NCI-H446 (cell line): ENCODE measurements at places on chromosomes 16 and 17.

- no peak for DNase-seq
These were observed 23.2 kb downstream of the MYH3 start for GRCh38 chr17:10633738-10634379.

GRCh38 chr17:72518753-72519597 lies 398.2 kb downstream of the SOX9 start:
- no peak for DNase-seq

DNA sequence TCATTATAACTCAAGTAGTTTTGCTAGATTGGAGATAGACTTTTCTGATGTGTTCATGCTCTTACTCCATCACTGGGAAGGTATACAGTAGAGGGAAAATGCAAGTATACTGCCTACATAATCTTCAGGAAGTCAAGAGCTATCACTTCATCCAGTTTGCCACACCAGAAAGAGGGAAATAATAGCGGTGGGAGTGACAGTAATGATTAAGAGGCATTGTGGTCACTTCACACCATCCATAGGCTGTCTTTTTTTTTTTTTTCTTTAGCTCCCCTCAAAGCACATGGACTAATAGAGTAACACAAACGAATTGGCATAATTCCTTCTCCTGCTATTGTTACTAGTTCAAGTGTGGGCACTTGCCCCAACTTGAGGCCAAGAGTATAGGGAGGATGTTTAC lies 28.4 kb upstream of the HLF start:
- no peak for DNase-seq

DNA sequence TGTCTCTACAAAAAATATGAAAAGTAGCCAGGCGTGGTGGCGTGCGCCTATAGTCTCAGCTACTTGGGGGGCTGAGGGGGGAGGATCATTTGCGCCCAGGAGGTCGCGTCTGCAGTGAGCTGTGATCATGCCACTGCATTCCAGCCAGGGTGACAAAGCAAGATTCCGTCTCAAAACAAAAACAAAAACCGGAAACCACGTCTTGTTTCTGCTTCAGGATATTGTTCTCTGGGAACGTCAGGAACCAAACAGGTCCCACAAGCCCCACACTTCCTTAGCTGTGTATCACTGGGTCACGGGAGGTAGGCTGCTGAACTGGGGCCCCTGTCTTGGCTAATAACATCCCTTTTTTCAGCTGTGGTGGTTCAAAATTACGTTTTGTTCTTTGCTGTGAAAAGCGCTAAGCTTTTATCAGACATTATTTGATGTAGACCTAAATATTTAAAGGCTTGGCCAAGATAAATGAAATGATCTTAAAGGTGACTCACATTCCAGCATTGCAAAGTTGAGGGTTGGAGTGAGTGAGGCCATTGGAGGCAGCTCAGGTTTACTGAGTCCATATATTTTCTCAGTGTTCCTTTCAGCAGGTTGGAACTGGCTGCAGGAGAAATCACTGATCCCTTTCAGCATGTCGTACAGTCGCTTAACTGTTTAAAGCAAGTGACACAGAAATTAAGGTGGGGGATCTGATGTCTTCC lies 16.4 kb upstream of the SEC14L1 start:
- DNase-seq: no peak

- no peak for DNase-seq
These were observed 106.0 kb downstream of the RBFOX1 start for GRCh38 chr16:7438601-7439000.

GRCh38 chr17:16406742-16407674 lies 8.4 kb upstream of the TRPV2 start:
- no peak for DNase-seq

DNA sequence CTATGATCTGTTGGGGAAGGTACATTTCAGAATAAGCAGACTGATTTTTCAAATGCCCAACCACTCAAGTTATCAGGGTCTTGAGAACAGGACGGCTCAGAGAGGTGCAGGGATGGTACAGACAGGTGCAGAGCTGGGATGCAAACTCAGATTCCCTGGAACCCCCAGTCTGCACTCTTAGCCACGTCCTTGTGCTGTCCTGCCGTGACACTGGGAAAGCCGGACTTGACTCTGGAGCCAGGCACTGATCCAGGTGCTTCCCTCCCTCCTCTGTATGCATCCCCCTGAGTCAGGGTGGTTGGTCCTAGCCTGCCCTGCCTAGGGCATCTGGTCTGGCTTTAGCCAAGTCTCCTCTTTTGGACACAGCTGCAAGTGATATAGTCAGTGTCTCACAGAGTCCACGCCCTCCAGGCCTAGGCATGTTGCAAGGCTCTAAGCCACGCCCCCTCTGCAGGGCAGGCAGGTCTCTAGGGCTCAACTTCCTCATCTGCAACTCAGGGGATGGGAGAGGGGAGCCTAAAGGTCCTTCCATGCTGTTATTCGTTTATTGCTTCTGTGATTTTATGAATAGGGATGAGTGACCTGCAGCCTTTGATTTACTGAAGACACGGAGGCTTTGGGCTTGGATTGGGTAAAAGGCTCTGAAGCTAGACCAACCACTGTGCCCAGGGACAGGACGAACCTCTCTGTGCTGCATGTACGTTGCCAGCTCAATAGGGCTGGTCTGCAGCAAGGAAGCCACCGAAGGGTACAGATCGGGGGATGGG lies 97.3 kb downstream of the SDK2 start:
- no peak for DNase-seq

- DNase-seq: no peak
These were observed 22.6 kb downstream of the AKAP1 start for GRCh38 chr17:57107498-57108101.

GRCh38 chr16:81810361-81810760 lies 31.3 kb downstream of the PLCG2 start:
- no peak for DNase-seq

DNA sequence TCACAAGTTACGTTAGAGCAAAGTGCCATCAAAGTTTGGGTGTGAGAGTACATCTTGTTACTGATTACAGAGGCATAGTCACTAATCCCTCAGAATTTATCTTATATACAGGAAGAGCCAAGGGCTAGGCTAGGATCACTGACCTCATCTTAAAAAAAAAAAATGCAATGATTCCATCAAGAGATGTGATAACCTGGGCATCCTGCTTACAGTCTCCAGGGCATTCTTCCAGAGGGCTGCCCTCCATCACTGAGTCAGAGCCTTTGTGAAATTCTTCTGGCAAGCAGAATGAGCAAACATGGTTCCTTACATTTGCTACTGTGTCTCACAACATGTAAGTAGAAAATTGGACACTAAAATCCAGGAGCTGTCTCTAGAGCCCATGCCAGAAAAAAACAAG lies 410.6 kb downstream of the ZFHX3 start:
- no peak for DNase-seq

DNA sequence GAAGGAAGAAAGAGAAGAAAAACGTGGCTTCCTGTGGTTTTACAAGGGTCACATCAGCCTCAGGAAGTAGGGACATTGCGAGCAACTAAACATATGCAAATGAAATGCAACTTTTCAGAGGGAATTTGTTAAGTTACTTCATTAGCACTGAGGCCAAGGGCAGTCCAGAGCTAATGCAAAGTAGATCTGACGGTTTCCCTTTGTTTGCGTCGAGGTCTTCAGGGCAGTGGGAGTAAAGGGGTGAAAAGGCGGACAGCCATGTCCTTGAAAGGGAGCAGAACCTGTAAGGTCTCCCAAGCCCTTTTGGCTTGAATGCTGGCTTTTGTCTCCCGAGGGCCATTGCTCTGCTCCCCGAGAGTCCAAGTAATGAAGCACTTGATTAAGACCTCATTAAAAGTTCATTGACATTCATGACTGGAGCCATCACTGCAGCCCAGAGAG lies 85.0 kb downstream of the PMP22 start:
- DNase-seq: no peak
